Muscle of leg (tissue), 16 donors: ENCODE measurements at places on chromosomes 1 and 21.
A peak's percentile ranks its signal among the peaks of the same experiment; 100 is the strongest.

DNA sequence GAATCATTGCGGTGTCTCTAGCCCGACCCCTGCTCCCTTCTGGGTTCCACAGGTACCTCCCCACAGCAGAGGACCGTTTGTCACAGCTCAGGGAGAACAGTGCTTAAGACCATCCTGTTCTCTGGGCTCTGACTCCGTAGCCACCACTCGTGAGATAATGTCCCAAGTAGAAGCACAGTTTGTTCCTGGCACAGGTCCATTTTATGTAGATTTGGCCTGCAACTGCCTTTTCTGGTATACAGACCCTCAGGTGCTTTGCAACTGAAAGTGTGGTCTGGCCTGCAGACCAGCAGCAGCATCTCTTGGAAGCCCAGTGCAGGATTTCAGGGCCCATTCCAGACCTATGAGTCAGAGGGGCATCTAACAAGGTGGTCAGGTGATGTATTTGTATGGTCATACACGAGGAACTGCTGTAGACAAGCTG, 28.4 kb upstream of the TMEM125 start:
- no peak overlapping the region for H3K27ac ChIP-seq
- H3K36me3 ChIP-seq, result no peaks in the 10 kb centered on the region
- H3K4me1 ChIP-seq, result peaks cover 8% of the 10 kb centered on the region
- H3K27me3 ChIP-seq, result no peaks in the 10 kb centered on the region
- H3K4me3 ChIP-seq, result no peak overlapping the region
- DNase-seq, result no peak

GRCh38 chr1:12475947-12476346, 142.1 kb downstream of the DHRS3 start:
- DNase-seq, result peak; percentile 74
- peaks cover 81% of the 10 kb centered on the region for H3K4me1 ChIP-seq
- H3K4me3 ChIP-seq, result no peak overlapping the region
- H3K27ac ChIP-seq, result peak overlapping the region; percentile 94

DNA sequence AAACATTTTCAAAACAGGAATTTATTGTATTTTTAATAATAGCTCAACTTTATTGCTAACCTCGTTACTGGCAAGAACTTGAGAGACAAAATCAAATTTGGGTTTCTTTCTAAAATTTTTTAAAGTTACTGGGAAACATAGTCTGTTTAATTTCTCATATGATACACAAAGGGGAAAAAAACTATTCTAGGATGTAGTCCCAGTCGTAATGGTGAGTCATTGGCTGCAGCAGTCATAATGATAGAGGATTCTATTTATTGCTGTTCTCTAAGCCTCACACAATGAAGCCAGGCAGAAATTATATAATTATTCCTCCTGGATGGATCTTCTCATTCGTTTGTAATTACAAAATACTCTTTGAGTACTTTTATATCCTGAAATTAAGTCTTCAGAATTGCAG, 326.5 kb upstream of the SGIP1 start:
- no peaks in the 10 kb centered on the region for H3K4me1 ChIP-seq
- H3K4me3 ChIP-seq, result no peak overlapping the region
- no peaks in the 10 kb centered on the region for H3K27me3 ChIP-seq
- DNase-seq, result peak; percentile 77
- no peak overlapping the region for H3K27ac ChIP-seq
- H3K36me3 ChIP-seq, result no peaks in the 10 kb centered on the region

- no peaks in the 10 kb centered on the region for H3K27me3 ChIP-seq
- DNase-seq, result peak; percentile 94
- peak overlapping the region; percentile 12 for H3K4me3 ChIP-seq
These were observed 70.5 kb downstream of the SSBP3 start for GRCh38 chr1:54335755-54336108.

GRCh38 chr1:235892734-235893413, 26.2 kb upstream of the LYST start:
- peak; percentile 61 for DNase-seq
- H3K4me1 ChIP-seq, result no peaks in the 10 kb centered on the region
- H3K27me3 ChIP-seq, result no peaks in the 10 kb centered on the region
- H3K36me3 ChIP-seq, result no peaks in the 10 kb centered on the region
- no peak overlapping the region for H3K4me3 ChIP-seq
- no peak overlapping the region for H3K27ac ChIP-seq

DNA sequence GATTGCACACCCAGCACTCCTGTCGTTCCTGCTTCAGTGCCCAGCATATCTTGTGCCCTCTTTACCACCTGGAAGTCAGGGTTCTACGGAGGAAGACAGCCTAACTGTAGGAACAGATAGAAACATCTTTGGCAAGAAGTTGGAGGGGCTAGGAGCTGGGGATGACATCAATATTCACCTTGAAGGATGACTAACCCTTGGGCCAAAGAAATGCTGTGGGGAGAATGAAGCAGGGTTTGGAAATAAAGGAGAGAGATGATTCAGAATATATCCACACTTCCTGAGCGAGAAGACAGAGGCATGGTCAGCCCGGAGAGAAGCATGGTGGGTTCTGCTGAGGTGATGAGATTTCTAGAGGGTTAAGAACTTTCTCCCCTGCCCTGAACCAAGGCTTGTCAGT, 4.6 kb upstream of the NKAIN1 start:
- H3K27ac ChIP-seq, result no peak overlapping the region
- DNase-seq, result no peak
- no peaks in the 10 kb centered on the region for H3K36me3 ChIP-seq
- peaks cover 22% of the 10 kb centered on the region for H3K27me3 ChIP-seq
- no peak overlapping the region for H3K4me3 ChIP-seq

- H3K27me3 ChIP-seq, result peaks cover 9% of the 10 kb centered on the region
- peaks cover 39% of the 10 kb centered on the region for H3K4me1 ChIP-seq
- no peak for DNase-seq
- no peak overlapping the region for H3K27ac ChIP-seq
These were observed 18.5 kb downstream of the TP73 start for GRCh38 chr1:3670823-3671265.
